ENCODE measurements at places on chromosomes 2 and 18.
A peak's percentile ranks its signal among the peaks of the same experiment; 100 is the strongest.

DNA sequence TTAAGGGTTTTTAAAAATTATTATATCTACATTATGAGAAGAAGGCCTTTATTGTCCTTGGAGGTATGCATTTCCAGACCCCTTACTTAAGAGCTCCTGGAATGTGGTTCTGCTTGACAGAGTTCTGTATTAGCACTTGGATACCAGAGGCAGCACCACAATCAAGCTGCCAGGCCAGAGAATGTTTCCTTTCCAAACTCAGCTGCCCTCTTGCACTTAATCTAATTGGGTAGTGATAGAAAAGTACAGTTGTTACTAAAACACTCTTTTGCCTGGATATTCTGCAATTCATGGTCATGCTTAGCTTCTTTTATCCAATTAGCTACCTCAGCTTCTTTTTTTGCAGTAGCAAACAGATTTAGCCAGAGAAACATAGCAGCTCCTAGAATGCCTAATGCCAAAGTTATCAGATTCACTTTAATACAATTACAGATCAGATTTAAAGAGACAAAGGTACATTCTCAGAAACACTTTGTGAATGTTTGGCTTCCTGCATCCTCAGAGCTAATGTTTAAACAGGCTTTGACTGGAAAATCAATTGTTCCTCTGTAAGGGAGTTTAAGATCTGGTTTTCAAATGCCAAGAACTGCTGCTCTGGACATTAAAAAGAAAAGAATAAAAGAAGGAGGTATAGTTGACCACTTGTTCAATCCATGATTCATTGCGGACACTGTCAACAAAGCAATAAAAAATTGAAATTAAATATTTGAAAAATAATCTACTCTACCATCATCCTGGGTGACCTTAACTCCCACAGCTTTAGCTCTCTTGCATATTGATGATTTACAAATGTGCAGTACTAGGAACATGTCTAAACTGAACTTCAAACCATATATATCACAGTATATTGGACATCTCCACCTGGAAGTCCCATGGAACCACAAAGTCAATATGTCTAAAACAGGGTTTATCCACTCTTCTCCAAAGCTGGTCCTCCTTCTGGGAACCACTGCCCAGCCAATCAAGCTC is 12.8 kb downstream of the NOSTRIN start:
- peak overlapping the region; percentile 89 for H3K27ac ChIP-seq
- H3K4me1 ChIP-seq, result peaks cover 11% of the 10 kb centered on the region
- no peaks in the 10 kb centered on the region for H3K27me3 ChIP-seq
- H3K36me3 ChIP-seq, result no peaks in the 10 kb centered on the region

- no peaks in the 10 kb centered on the region for H3K36me3 ChIP-seq
- no peaks in the 10 kb centered on the region for H3K27me3 ChIP-seq
- no peaks in the 10 kb centered on the region for H3K4me1 ChIP-seq
- H3K27ac ChIP-seq, result no peak overlapping the region
- H3K4me3 ChIP-seq, result no peak overlapping the region
- DNase-seq, result no peak
Observed at GRCh38 chr2:227016894-227017293, 147.1 kb downstream of the COL4A4 start.

GRCh38 chr2:239936838-239937581 is 88.1 kb downstream of the NDUFA10 start:
- no peak overlapping the region for H3K27ac ChIP-seq
- no peaks in the 10 kb centered on the region for H3K36me3 ChIP-seq
- H3K4me3 ChIP-seq, result no peak overlapping the region
- no peaks in the 10 kb centered on the region for H3K27me3 ChIP-seq

DNA sequence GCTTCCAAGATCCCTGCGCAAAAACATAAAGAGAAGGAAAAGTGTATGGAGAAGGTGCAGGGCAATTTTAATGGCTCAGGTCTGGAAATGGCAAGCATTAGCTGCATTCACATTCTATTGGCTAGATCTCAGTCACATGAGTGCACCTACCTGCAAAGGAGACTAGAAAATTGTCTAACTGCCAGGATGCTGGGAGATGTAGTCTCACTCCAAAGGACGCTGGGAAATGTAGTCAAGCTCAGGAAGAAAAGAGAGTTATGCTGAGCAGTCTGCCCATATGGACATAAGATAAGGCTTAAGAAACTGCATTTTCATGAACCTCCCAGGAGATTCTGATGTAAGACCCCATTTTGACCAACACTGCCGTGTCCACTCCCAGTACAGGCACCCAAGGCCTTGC is 9.5 kb upstream of the KLHL29 start:
- no peak overlapping the region for H3K4me3 ChIP-seq
- H3K36me3 ChIP-seq, result no peaks in the 10 kb centered on the region
- DNase-seq, result no peak
- peaks cover 3% of the 10 kb centered on the region for H3K4me1 ChIP-seq
- no peaks in the 10 kb centered on the region for H3K27me3 ChIP-seq

DNA sequence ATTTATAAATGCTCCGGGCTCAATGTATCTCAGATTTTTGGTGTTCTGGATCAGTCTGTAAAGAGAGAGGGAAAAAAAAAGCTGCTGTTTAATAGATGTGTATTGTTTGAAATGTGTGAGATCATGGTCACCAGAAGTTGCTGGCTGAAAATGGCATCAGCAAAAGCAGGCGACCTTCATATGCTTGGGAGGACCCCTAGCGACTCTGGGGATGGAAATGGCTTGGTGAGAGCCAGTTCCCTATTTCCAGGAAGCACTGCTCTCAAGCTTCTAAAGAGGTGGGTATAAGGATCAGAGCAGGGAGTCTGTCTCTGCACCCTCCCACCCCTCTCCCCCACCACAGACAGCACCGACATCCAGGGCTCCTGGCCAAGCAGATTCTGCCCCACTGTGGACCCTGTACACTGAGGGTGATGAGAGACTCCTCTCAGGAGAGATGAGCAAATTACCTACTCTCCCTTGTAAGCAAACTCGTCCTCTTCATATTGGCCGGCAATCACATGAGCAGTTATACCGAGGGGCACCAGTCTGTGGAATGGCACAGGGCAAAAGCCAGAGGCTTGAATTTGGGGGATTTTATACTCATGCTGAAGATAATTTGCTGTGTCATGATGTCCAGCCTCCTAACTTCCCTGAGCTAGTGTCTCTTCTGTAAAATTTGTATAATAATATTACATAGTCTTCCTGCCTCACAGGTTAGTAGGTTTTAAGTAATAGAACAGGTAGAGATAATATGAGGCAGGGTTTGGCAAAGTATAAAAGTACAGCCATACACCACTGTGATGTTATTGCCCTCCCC is 29.6 kb downstream of the LHCGR start:
- DNase-seq, result no peak
- H3K27ac ChIP-seq, result no peak overlapping the region
- H3K4me3 ChIP-seq, result no peak overlapping the region
- no peaks in the 10 kb centered on the region for H3K36me3 ChIP-seq
- H3K27me3 ChIP-seq, result no peaks in the 10 kb centered on the region

- DNase-seq, result no peak
- no peaks in the 10 kb centered on the region for H3K36me3 ChIP-seq
- no peak overlapping the region for H3K27ac ChIP-seq
- H3K27me3 ChIP-seq, result no peaks in the 10 kb centered on the region
Observed at GRCh38 chr2:76478266-76479035, 767.7 kb upstream of the GCFC2 start.

DNA sequence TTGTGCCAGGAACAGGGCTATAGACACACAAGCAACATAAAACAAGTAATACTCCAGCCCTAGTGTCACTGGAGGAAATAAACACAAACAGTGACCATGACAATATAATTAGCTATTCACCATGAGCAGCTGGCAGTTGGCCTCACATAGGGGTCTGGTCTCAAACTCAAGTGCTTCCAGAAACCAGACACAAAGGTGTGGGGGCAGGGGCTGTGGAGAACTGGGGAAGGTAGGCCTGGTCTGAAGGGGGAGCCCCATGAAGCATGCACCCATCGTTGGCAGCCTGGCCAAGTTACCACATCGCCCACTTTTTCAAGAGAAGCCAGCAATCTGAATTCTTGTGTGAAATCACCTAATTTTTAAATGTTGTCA is 49.5 kb upstream of the SP3 start:
- H3K4me3 ChIP-seq, result no peak overlapping the region
- no peak for DNase-seq
- H3K4me1 ChIP-seq, result no peaks in the 10 kb centered on the region
- H3K27me3 ChIP-seq, result no peaks in the 10 kb centered on the region
- no peak overlapping the region for H3K27ac ChIP-seq

- no peaks in the 10 kb centered on the region for H3K36me3 ChIP-seq
- DNase-seq, result peak; percentile 54
- H3K27me3 ChIP-seq, result no peaks in the 10 kb centered on the region
- peaks cover 17% of the 10 kb centered on the region for H3K4me1 ChIP-seq
- H3K4me3 ChIP-seq, result no peak overlapping the region
Observed at GRCh38 chr2:111905990-111906735, 7.8 kb downstream of the MERTK start.

DNA sequence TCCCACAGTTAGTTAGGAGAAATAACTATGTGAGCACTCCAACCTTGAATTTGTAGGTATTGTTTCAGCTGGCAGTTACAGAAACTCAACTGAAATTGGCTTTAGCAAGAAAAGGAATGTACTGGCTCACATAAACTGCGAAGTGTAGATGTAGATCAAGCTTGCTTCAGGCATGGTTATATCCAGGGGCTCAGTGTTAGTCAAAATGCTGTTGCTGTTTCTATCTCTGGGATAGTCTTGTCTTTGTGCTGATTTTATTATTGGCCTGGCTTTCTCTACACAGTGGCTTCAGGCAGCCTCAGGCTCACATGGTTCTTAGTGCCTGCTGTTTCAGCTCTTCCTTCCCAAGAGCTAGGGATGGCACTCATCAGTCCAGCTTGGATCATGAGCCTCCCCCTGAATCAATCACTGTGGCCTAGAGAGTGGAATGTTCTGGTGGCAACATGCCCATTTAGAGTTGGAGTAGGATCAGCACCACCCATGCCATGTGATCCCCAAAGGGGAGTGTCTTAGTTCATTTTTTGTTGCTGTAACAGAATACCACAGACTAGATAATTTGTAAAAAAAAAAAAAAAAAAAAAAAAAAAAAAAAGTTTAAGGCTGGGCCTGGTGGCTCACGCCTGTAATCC is 69.1 kb upstream of the FOXI3 start:
- no peak overlapping the region for H3K4me3 ChIP-seq
- H3K4me1 ChIP-seq, result no peaks in the 10 kb centered on the region
- H3K27me3 ChIP-seq, result peaks cover 14% of the 10 kb centered on the region

- DNase-seq, result no peak
- no peaks in the 10 kb centered on the region for H3K36me3 ChIP-seq
- H3K27ac ChIP-seq, result no peak overlapping the region
- H3K27me3 ChIP-seq, result peaks cover 23% of the 10 kb centered on the region
Observed at GRCh38 chr2:96404446-96405373, 69.1 kb downstream of the NCAPH start.

- DNase-seq, result no peak
- H3K27ac ChIP-seq, result no peak overlapping the region
- no peaks in the 10 kb centered on the region for H3K4me1 ChIP-seq
- H3K4me3 ChIP-seq, result no peak overlapping the region
- no peaks in the 10 kb centered on the region for H3K27me3 ChIP-seq
Observed at GRCh38 chr2:202821206-202822160, 50.1 kb downstream of the ICA1L start.

DNA sequence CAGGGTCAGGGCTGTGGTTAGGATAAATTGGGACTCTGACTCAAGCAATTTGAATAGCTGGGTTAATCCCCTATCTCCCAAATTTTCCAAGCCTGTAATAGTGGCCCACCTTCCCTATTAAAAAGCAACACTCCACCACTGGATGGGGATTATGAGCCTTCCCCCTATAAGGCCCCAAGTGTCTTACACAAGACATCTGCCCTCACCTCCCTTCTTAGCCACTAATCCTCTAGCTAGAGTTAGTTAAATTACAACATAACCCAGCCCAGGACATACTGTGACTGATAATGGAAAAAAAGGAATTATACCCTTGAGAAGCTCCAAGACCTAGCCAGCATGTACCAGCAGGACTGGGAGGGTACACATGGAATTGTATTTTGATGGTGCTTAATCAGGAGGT is 190.4 kb downstream of the NRP2 start:
- no peak overlapping the region for H3K27ac ChIP-seq
- H3K36me3 ChIP-seq, result no peaks in the 10 kb centered on the region
- no peaks in the 10 kb centered on the region for H3K27me3 ChIP-seq
- H3K4me1 ChIP-seq, result no peaks in the 10 kb centered on the region
- no peak for DNase-seq

GRCh38 chr2:211901226-211901846 is 637.3 kb downstream of the ERBB4 start:
- H3K4me1 ChIP-seq, result no peaks in the 10 kb centered on the region
- no peak for DNase-seq
- no peak overlapping the region for H3K4me3 ChIP-seq

GRCh38 chr2:142892715-142893114 is 15.3 kb downstream of the KYNU start:
- no peak for DNase-seq
- H3K4me3 ChIP-seq, result no peak overlapping the region
- no peaks in the 10 kb centered on the region for H3K4me1 ChIP-seq
- no peak overlapping the region for H3K27ac ChIP-seq

DNA sequence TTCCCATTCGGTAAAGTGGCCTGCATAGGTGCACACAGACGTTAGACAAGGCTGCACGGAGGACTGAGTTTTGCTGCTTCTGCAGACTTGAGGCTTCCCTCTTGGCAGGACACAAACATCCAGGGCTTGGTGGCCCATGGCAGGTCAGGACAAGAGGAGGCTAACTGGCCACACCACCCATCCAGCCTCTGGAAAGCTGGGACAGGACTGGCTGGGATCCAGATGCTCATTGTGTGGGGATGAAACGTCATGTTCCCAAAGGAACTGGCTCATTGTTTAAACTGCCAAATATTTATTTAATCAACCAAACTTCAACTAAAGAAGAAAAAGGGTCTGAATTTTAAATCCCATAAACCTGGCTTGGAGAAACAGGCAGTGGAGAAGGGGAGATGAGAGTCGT is 239.1 kb upstream of the EPAS1 start:
- no peak overlapping the region for H3K4me3 ChIP-seq
- no peaks in the 10 kb centered on the region for H3K4me1 ChIP-seq
- H3K27ac ChIP-seq, result no peak overlapping the region
- DNase-seq, result no peak
- H3K36me3 ChIP-seq, result peaks cover 26% of the 10 kb centered on the region

GRCh38 chr18:36729197-36729596 is 99.6 kb downstream of the TPGS2 start:
- no peak overlapping the region for H3K27ac ChIP-seq
- H3K4me3 ChIP-seq, result no peak overlapping the region
- peaks cover 33% of the 10 kb centered on the region for H3K36me3 ChIP-seq
- no peaks in the 10 kb centered on the region for H3K27me3 ChIP-seq

- no peaks in the 10 kb centered on the region for H3K4me1 ChIP-seq
- no peaks in the 10 kb centered on the region for H3K36me3 ChIP-seq
- DNase-seq, result no peak
- H3K27ac ChIP-seq, result no peak overlapping the region
- no peak overlapping the region for H3K4me3 ChIP-seq
Observed at GRCh38 chr2:227125506-227125905, 38.5 kb downstream of the COL4A4 start.

GRCh38 chr2:166314022-166314759 is 61.6 kb downstream of the SCN9A start:
- DNase-seq, result peak; percentile 71
- H3K27me3 ChIP-seq, result no peaks in the 10 kb centered on the region
- no peaks in the 10 kb centered on the region for H3K4me1 ChIP-seq
- H3K4me3 ChIP-seq, result no peak overlapping the region
- no peak overlapping the region for H3K27ac ChIP-seq
- H3K36me3 ChIP-seq, result no peaks in the 10 kb centered on the region

All from mesenchymal stem cell (in vitro differentiated cells and primary cell).